ENCODE measurements at places on chromosomes 11 and 22. TPM values are rescaled to one million over a fixed set of nuclear protein-coding genes. Genes with fewer than 3 reads are reported as not detected.

DNA sequence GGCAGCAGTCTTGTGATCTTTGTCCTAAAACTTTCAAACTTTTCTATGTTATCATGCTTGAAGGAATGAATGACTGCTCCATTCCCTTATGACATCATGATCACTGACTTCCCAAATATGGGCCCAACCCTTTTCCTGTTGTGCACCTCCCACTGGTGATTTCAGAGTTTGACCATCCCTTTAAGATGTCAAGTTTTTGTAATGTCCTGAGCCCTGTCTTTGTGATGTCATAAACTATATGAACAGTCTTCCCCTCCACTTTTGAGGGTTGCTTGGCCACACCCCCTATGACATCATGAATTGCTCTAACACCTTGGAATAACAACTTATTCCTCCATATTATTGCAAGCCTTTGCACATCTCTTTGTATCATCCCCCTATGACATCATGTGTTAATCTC is 16.5 kb upstream of the NUCB2 start:
- no peak for DNase-seq

GRCh38 chr11:122653916-122654585 is 1.5 kb upstream of the UBASH3B start:
- DNase-seq, result peak; percentile 15

GRCh38 chr11:17277024-17277584 is 565 bp downstream of the NUCB2 start:
- peak; percentile 26 for DNase-seq

The KDELR3 gene
- 15.7 TPM for total RNA-seq

DNA sequence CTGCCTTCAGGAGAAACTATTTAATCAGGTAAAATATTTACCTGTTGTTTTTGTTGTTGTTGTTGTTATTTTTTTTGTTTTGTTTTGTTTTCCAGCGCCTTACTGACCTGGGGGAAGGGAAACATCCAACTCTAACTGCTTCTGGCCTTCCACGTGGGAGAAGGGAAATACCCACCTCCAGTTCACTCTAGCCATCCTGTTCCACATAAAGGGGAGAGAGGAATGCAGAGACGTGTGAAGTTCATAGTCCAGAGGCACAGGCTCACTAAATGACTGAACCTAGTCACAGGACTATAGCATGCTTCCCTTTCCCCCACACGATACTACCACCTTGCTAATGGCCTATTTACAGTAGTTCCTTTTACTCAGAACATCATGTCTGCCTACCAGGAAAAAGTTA is 72.4 kb upstream of the VSTM5 start:
- no peak for DNase-seq

The YAP1 gene
- total RNA-seq, result 94.6 TPM

- no peak for DNase-seq
These were observed 31.0 kb upstream of the HMOX1 start for GRCh38 chr22:35349704-35350538.

DNA sequence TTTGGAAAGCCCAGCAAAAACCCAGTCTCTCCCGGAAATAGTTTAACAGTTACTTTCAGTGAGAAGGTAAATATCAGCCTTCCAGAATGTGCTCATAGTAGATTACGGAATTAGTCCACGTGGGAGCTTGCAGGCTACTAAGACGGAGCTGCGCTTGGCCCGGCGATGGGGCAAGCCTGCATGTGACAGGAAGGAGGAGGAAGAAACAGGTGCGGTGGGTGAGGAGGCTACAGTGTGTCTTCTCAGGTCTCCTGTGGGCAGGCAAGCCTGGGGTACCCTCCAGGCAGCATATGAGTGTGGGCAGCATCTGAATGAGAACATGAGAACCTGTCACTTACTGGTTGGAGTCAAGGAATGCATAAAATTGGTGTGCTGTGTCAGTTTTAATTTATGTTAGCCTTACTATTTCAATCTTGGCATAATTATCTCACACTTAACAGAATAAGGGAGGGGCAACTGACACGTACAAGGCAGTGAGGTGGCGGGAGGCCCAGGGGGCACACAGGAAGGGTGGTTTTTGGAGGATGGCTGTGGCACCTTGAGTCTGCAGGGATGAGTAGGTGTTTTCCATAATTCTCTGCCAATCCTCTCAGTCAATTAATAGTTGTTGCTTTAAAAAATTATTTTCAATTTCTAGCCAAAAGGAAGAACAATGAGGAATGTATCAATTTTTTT is 35.7 kb downstream of the CLMP start:
- no peak for DNase-seq

GRCh38 chr11:65354265-65355012 is at the start of gene TIGD3:
Gene TIGD3, plus strand, starts transcription at chr11:65354751. Its CDS starts 1,058 bp downstream, at chr11:65355809.
- peak; percentile 96 for DNase-seq

DNA sequence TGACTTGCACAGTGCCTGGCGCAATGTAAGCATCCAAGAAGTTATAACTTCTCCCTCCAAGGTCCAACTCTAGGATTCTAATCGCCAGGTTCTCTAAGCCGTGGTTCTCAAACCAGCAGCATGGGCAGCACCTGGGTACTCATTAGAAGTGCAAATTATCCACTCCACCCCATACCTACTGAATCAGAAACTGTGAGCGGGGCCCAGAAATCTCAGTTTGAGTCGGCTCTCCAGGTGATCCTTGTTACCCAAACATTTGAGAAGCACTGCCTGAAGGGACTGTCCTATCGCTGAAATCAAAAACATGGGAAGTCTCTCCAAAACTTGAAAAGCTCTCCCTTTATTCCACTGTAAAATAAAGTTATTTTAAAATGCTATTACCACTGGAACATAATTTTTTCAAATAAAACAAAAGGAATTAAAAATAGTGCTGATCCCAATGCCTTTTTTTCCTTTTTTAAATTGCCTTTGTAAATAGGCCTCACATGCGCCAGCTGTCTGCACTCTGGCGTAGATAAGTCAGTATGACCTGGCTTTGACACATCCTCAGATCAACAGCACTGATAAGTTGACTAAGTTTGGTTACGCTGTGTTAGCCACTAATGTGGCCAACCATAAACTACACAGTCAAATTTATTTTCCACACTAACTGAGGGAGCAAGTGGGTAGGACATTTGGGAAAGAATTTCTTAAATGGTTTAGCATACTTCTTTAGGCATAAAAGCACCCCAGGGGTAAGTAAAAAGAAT is 8.4 kb upstream of the CTR9 start:
- peak; percentile 80 for DNase-seq

DNA sequence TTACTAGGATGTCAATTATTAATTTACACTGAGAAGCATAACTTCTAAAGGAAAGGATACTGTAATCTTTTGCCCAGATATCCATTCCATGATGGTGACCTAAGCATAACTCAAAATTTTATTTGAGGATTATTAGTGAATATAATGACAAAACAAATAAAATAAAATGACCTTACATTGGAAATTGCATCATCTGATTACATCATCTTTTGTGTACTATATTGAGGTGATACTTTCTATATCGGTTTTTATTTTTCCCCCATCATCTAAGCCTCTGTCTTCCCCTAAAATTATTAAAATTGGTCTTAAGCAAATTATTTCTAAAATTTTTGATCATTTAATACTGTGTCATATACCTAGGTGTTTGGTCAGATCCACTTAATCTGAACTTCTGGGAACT is 150.1 kb upstream of the CTSC start:
- no peak for DNase-seq

GRCh38 chr22:43745411-43745770 is 66.7 kb downstream of the EFCAB6 start:
- no peak for DNase-seq

The ADORA2A gene
- total RNA-seq, result 3.8 TPM

GRCh38 chr22:44915441-44915840 is 94.4 kb downstream of the PHF21B start:
- DNase-seq, result no peak

- DNase-seq, result no peak
These were observed 84.0 kb downstream of the GRIK4 start for GRCh38 chr11:120595557-120595956.

DNA sequence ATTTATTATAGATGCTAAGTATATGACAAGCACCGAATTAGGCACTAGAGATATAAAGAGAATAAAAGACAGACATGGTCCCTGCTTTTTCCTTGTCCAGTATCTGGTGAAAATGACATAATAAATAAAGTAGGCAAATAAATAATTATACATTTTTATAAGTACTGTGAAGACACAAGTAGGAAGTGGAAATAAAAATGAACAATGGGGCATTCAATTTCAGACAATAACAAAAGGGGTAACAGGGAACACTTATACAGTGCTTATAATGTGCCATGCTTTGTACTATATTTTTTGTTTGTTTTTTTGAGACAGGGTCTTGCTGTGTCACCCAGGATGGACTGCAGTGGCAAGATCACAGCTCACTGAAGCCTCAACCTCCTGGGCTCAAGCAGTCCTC is 4.3 kb downstream of the KBTBD3 start:
- DNase-seq, result no peak

DNA sequence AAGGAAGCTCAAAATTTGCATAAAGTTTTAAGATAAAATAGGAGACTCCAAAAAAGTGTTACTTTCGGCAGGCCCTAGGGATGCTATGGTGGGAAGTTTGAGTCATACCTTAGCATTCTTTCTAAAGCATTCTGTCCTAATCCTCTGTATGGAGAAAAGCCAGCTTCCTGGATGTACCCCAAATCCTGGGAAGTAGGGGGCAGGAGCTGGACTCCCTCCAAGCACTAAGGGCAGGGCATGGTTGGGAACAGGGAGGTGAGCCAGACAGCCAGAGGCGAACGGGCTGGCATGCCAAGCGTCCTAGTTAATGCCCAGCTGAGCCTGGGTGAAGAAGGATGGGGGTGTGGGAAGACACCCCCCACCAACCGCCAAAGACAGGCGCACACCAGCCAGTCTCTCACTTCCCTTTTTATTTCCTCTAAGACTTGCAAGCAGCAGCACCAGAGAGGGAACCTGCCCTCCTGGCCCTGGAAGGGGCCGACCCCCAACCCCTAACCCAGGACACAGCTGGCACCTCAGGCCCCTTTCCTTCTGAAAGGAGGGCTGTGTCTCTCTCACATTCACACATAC is 23.9 kb downstream of the RTN4RL2 start:
- DNase-seq, result no peak

The OR2AG2 gene
- under 0.01 TPM for total RNA-seq

GRCh38 chr11:107696140-107696539 is 15.7 kb downstream of the SLN start:
- peak; percentile 92 for DNase-seq

GRCh38 chr11:75592715-75593114 is 30.7 kb downstream of the SERPINH1 start:
- DNase-seq, result no peak

DNA sequence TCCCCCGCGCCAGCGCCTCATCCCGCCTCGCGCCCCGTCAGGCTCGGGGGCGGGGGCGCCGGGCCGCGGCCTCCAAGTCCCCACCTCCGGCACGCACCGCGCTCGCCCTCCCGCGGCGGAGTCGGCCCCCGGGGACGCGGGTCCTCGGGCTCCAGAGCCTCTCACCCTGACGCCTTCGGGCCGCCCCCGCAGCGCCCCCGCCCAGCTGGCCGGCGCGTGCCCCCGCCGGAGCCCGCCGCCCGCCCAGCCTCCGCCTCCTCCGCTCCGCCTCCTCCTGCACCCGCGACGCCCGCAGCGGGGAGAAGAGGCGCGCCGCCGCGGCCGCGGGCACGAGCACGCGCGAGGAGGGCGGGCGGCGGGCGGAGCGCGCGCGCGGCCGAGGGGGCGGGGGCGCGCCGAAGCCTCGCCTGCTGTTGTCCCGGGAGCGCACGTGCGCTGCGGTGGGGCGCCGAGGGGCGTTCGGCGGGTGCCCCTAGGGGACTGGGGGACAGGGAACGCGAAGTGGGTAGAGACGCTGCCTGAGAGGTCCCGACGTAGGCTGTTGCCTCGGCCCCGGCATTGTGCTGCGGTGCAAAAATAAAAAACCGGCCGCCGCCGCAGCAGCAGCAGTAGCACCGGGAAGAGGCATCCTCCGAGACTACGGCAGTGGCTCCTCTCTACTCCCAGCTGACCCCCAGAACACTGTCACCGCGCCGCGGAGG is 87.4 kb upstream of the ARHGAP32 start:
- peak; percentile 77 for DNase-seq

- no peak for DNase-seq
These were observed 50.1 kb downstream of the ACER3 start for GRCh38 chr11:76910620-76911414.

The VPS51 gene
- total RNA-seq, result 265 TPM

DNA sequence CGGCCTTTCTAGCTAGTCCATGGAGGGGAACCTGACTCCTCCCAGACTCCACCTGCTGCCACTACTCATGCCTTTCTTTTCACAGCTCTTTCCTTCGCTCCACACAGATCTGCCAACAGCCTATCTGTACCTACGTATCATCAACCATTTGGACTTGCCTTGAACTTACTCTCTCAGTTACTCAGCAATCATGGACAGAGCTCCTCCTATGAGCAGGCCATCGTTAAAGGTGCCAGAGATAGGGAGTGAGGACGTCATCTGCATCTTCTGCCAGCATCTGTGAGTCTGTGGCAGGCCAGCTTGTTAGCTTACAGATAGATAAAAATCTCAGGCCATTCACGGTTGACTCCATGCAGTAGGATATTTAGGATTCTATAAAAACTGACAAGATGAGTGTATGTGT is 162.9 kb upstream of the ZBED5 start:
- no peak for DNase-seq

GRCh38 chr11:94129512-94130297 is 1.1 kb downstream of the PANX1 start:
- peak; percentile 11 for DNase-seq

- DNase-seq, result no peak
These were observed 97.9 kb downstream of the MORC2 start for GRCh38 chr22:30870451-30871345.

DNA sequence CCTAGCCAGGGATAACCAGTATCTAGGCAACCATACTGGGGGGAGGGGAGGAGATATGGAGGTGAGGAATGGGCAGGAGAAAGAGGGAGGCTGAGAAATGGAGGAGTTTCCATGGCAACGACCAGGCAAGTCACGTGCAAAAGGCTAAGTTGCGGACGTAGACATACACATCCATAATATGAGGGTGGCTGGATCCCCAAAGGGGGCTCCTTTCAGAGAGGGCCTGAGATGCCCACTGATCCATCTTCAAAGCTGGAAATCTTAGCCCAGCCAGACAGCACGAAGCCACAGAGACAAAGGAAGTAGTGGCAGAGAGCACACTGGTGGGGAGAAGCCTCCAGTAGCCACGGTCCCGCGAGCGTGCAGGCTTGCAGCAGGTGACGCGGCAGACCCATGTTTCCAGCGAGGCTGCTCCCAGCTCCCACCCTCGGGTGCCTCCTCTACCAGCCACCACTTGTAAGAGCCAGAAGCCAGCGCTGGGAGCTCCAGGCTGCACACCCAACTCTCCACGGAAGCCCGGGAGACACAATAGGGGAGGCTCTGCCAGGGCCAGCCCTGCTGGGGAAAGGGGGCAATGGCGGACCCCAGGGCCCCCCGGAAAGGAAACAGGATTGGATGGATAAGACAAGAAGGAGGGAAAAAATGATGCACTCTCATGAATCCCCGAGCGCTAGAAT is 938 bp downstream of the FXYD6 start:
- no peak for DNase-seq

DNA sequence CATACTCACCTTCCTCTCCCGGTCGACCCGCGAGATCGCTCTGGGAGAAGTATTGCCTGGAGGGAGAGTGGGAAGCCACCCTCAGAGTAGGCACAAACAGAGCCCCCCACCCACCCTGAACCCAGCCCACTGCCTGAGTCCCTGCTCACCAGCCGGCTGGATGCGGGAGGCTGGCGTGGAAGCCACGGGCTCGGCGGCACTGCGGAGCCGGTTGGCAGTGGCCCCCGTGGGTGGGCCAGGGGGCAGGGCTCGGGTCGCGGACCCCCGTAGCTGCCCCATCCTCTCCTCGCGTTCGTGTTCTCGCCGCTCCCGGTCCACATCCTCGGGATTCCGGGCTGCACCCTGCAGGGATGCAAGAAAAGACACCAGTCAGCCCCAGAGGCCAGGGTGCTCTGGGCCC is 21.4 kb upstream of the TMEM184B start:
- no peak for DNase-seq

Measured in lung microvascular endothelial cell (primary cell).